ENCODE measurements at places on chromosomes 7 and 10.
A peak's percentile ranks its signal among the peaks of the same experiment; 100 is the strongest.

DNA sequence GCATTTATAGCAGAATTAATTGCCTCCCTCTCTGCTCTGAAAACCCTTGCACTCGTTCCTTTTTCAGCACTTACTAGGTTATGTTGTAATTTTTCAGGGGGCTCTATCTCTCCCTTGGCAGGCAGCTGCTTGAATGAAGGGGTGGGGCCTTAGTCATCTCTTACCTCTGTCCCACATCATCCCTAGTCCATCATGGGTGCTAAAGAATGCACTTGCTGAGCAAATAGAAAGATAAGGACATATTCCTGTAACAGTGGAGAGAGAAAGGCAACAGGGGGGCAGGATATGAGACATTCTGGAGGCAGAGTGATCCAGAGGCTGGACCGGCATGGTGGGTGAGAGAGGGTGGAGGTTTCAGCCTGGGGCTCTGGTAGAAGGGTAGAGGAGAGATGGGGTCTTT is 60.0 kb downstream of the MINDY4 start:
- DNase-seq, result no peak

- peak; percentile 67 for DNase-seq
Observed at GRCh38 chr7:121994625-121995410, 121.9 kb downstream of the PTPRZ1 start.

DNA sequence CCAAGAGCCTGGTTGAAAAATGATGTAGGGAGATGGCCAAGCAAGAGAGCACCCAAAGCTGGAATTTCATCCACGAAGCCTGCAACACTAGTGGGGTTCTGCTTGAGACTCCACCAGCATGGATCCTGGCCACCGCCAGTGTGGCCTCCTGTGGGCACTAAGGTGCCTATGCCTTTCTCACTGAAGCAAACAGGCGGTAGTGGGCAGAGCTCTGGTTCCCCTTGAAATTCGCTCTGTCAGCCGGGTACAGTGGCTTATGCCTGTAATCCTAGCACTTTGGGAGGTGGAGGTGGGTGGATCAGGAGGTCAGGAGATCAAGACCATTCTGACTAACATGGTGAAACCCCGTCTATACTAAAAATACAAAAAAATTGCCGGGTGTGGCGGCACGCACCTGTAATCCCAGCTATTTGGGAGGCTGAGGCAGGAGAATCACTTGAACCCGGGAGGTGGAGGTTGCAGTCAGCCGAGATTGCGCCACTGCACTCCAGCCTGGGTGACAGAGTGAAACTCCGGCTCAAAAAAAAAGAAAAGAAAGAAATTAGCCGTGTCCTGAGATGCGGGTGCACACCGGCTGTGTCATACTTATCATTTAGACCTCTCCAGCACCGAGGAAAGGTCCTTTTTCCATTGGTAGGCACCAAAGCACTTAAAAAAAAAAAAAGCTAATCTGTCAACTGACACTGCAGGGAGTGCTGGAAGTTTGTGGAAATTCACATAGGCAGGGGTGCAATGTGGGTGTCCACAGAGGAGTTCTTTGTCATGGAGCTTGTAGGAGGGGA is 28.3 kb downstream of the CCM2 start:
- no peak for DNase-seq

- DNase-seq, result peak; percentile 45
Observed at GRCh38 chr7:91263384-91264045, 718 bp upstream of the FZD1 start.

DNA sequence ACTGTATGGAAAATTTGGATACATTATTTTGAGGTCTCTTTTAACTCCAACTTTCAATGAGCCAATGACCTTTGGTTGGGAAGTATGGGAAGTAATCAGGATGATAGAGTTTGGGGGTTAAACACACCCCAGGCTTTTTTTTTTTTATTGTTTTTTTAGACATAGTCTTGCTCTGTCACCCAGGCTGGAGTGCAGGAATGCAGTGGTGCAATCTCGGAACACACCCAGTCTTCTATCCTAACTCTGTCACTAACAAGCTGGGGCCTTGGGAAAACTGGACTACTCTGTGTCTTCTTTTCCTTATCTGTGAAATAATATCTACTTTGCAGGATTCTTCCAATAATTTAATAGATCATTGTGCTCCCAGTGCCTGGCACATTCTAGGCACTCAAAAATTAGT is 37.6 kb upstream of the AGBL3 start:
- DNase-seq, result no peak

- no peak for DNase-seq
Observed at GRCh38 chr7:121633186-121633585, 237.1 kb upstream of the FAM3C start.

DNA sequence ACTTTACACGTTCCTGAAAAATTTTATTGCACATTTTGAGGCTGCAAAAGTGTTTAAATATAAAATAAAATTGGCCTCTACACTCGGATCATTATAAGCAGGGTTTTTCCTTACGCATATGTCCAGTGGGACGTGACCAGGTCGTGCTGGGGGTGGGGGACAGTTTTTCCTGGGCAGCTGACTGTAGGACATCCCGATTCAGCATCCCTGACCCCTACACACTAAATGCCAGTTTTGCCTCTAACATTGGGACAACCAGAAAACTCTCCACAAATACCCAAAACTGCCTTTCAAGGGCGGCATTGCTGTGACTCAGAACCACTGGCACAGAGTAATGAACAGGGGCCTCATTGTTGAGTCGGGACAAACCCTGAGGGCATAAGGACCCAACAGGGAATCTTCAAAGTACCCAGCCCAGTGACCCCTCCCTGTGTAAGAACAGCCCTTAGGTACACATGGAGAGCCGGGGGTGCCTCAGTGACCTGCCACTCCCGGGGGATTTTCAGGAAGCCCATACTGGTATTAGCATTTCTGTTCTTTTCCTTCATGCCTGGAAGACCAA is 170.6 kb downstream of the ARHGAP21 start:
- no peak for DNase-seq

GRCh38 chr7:113131367-113131766 is 13.0 kb upstream of the SMIM30 start:
- no peak for DNase-seq

GRCh38 chr10:70528741-70529362 is 50.3 kb downstream of the PALD1 start:
- no peak for DNase-seq

- DNase-seq, result no peak
Observed at GRCh38 chr10:90174531-90174930, 473.1 kb downstream of the KIF20B start.

GRCh38 chr7:2853147-2853546 is 9.0 kb upstream of the GNA12 start:
- DNase-seq, result no peak

- DNase-seq, result no peak
Observed at GRCh38 chr7:106954840-106955239, 89.7 kb upstream of the PRKAR2B start.

DNA sequence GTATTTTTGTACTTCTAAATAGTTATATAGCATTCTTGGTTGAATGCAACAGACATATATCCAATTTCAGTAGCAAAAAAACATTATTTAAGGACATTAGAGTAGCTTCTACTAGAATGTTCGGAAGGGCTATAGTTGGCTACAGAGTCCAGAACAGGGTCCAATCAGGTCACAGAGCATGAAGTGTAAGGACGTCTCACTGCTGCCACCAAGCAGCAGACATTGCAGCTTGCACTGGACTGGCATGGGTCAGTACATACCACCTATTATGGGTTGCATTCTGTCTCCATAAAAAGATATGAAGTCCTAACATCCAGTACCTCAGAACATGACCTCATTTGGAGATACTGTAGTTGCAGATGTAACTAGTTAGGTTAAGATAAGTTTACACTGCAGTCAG is 87.3 kb downstream of the LHFPL3 start:
- DNase-seq, result no peak

GRCh38 chr7:79176859-79177477 is 276.5 kb downstream of the MAGI2 start:
- peak; percentile 57 for DNase-seq

GRCh38 chr10:43380610-43381222 is 9.3 kb downstream of the FXYD4 start:
- no peak for DNase-seq

GRCh38 chr10:54282012-54282411 is 519.0 kb downstream of the PCDH15 start:
- no peak for DNase-seq

- no peak for DNase-seq
Observed at GRCh38 chr7:23335621-23336020, 36.5 kb downstream of the MALSU1 start.

DNA sequence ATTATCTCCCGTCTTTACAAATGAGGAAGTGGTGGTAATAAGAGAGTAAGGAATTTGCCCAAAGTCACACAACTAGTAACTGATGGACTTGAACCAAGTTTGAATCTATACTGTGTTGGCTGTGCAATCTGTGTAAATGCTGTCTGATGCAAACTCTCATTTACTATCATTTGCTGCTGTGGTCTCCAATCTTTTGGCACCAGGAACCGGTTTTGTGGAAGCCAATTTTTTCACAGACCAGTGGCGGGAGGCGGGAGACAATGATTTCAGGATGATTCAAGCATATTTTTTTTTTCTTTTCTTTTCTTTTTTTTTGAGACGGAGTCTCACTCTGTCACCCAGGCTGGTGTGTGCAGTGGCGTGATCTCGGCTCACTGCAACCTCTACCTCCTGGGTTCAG is 450.0 kb upstream of the FZD8 start:
- DNase-seq, result no peak

GRCh38 chr7:128004623-128005022 is 26.6 kb downstream of the LRRC4 start:
- DNase-seq, result no peak

DNA sequence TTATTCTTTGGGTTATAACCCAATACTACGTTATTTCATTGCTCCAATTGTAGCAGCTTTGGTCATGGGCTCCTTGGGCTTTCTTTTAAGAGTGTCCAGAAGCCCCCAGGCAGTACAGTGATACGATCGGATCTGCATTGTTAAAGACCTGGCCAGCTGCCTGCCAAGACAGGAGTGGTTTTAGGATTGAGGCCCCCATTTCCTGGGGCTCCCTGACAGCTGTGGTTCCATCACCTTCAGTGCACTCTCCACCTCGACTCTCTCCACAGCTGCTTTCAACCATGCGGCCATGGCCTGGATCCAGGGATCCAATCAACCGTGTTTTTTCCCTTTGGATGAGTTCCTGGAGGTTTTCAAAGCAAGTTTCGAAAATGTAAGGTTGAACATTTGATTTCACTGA is 123.4 kb upstream of the BTBD16 start:
- no peak for DNase-seq

DNA sequence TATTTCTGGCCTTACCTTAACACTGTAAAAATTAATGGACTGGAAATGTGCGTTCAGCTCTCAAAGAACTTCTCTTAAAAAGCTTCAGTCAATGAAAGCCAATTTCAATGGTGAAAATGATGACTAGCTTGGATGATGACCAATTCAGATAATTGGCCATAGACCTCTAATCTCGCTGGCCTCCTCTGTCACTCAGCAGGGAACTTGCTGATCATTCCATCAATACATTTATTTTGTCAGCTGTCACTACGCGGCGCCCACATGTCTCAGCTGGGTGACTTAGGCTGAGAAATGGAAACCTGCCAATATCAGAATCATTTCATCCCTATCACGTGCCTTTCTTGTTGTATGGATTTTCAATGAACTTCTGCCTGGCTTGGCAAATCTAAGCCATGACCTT is 673.0 kb upstream of the AUTS2 start:
- no peak for DNase-seq

GRCh38 chr10:132482090-132482800 is 55.3 kb upstream of the INPP5A start:
- no peak for DNase-seq

DNA sequence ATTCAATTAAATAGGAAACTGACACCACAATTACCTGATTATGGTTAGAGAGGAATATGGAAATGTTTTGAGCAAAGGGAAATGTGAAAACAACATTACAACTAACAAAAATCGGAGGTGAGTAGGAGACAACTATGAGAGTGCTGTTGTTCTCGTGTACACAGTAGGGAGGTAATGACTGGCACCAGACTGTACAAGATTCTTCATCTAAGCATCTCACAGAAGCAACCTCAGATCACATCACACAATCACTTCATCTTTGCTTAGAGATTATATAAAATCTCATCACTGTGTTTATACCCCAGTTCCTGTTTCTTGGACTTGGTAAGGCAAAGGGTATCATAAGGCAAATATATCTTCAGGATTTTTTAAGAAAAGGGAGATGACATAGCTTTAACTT is 14.9 kb downstream of the ABLIM1 start:
- no peak for DNase-seq

DNA sequence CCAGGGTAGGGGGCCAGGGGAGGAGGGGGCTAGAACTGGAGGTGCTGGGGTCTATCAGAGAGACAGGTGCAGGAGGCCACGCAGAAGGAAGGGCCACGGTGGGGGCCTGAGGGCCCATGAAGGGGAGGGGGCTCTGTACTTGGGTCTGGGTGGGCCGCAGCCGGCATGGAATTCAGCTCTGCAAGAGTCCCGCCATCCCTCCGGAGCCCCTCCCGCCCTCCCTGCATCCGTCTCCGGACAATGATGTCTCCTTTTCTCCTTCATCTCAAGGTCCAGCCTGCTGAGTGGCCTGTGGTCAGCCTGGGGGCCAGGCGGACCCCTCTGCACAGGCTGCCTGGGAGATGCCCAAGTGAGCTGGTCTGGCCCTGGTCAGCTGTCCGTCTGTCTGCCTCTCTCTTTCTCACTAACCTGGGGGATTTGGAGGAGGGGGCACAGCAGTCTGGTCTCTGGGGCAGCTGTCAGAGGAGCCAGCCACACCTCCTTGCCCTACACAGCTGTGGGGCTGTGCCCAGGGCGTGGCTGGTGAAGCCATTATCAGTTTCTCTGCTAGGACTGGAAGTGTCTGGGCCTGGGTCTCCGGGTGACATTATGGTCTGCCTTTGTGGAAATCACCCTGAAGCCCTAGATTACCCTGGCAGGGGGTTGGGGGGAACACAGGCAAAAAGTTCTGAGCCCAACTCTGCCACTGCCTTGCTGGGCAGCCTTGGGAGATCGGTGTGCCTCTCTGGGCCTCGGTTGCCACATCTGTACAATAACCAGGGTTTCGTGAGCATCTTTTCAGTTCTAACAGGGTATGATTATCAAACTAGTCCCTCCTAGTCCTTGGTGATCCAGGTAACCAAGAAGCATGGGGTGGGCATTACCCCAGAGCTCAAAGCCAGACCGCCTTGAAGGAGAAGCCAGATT is 19.0 kb upstream of the HSPB1 start:
- no peak for DNase-seq

- DNase-seq, result no peak
Observed at GRCh38 chr10:11578802-11579255, 32.6 kb downstream of the USP6NL start.

- DNase-seq, result no peak
Observed at GRCh38 chr10:123882681-123883445, 8.7 kb downstream of the CPXM2 start.

GRCh38 chr10:32190890-32191491 is 134.8 kb upstream of the KIF5B start:
- DNase-seq, result no peak

GRCh38 chr7:30726296-30727006 is 25.5 kb upstream of the INMT start:
- DNase-seq, result no peak

- no peak for DNase-seq
Observed at GRCh38 chr10:51340845-51341610, 266.7 kb downstream of the PRKG1 start.

GRCh38 chr10:68560186-68560942 is at the start of gene TET1:
Gene TET1, plus strand, starts transcription at chr10:68560337. Its CDS starts 12,002 bp downstream, at chr10:68572339.
- DNase-seq, result peak; percentile 15

All from SHP77 (cell line).